ENCODE measurements at places on chromosomes 4 and X. TPM values are rescaled to one million over a fixed set of nuclear protein-coding genes. Genes with fewer than 3 reads are reported as not detected.
A peak's percentile ranks its signal among the peaks of the same experiment; 100 is the strongest.

Gene CSAG3
- not detected for polyA plus RNA-seq

Gene CXCL6
- not detected for polyA plus RNA-seq

Gene ATRX
- polyA plus RNA-seq, result 8.6 TPM

Gene AADAT
- not detected for polyA plus RNA-seq

Gene TMEM154
- polyA plus RNA-seq, result 117 TPM

Gene TLR2
- polyA plus RNA-seq, result 162 TPM

DNA sequence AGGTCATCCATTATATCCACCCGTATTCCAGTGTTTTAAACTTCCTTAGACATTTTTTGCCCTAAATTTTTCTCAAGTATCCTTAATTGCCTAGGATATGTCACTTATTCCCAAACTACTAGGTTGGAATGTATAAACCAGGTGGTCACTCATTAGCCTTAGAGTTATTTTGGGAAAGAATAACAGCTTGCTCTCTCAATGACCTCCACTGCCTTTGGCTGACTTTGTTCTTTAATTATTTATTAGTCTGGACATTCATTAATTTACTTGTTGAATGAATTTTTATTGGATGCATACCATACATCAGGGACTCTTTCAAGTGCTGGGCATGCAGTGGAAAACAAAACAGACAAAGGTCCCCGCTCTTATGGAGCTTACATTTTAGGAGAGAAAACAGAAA is 609.3 kb upstream of the IGFBP7 start:
- no peaks in the 10 kb centered on the region for H3K27me3 ChIP-seq
- DNase-seq, result no peak
- H3K4me1 ChIP-seq, result no peaks in the 10 kb centered on the region
- H3K4me3 ChIP-seq, result no peak overlapping the region
- H3K27ac ChIP-seq, result no peak overlapping the region

DNA sequence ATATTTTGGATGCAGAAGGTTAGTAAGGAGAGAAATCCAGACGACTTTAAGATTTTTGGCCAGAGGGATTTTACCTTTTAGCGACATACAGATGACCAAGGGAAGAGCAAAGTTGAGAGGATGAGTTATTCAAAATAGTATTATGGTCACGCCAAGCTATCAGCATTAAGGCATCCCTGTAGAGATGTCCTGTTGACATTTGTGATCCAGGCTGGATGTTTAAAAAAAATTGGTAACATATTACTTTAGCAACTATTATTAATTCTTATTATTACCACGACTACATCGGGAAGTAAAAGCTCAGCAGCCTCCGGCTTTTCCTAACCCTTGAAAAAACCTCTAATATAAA is 562 bp upstream of the OSTC start:
- peaks cover 18% of the 10 kb centered on the region for H3K4me1 ChIP-seq
- DNase-seq, result no peak
- H3K27me3 ChIP-seq, result no peaks in the 10 kb centered on the region
- peaks cover 7% of the 10 kb centered on the region for H3K36me3 ChIP-seq
- peak overlapping the region; percentile 36 for H3K4me3 ChIP-seq
- peak overlapping the region; percentile 94 for H3K27ac ChIP-seq

- H3K27ac ChIP-seq, result no peak overlapping the region
- H3K4me1 ChIP-seq, result no peaks in the 10 kb centered on the region
- no peaks in the 10 kb centered on the region for H3K36me3 ChIP-seq
- H3K27me3 ChIP-seq, result no peaks in the 10 kb centered on the region
- no peak for DNase-seq
These were observed 61.0 kb downstream of the SEPSECS start for GRCh38 chr4:25098964-25099891.

- no peaks in the 10 kb centered on the region for H3K36me3 ChIP-seq
- H3K4me3 ChIP-seq, result peak overlapping the region; percentile 93
- H3K27ac ChIP-seq, result no peak overlapping the region
- DNase-seq, result no peak
These were observed 1.3 kb upstream of the ZNF141 start for GRCh38 chr4:336099-336892.

DNA sequence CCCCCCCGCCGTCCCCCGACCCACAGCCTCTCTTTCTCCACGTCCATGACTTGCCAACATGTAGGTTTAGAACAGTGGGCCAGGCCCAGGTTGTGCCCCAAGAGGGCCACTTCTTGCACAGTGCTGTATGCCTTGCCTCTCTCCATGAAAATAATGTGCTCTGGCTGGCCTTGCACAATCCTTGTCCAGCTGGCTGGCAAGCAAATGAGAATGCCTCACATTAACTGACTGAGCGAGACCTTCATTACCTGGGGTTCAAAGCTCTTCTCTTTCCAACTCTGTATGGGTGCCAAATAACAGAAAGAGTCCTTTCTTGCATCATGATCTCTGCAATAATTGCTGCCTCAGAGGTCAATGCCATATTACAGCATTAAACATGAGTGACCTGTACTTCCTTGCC is 416.6 kb downstream of the FGF13 start:
- no peaks in the 10 kb centered on the region for H3K4me1 ChIP-seq
- H3K36me3 ChIP-seq, result no peaks in the 10 kb centered on the region
- no peak overlapping the region for H3K27ac ChIP-seq
- no peak overlapping the region for H3K4me3 ChIP-seq
- DNase-seq, result no peak

DNA sequence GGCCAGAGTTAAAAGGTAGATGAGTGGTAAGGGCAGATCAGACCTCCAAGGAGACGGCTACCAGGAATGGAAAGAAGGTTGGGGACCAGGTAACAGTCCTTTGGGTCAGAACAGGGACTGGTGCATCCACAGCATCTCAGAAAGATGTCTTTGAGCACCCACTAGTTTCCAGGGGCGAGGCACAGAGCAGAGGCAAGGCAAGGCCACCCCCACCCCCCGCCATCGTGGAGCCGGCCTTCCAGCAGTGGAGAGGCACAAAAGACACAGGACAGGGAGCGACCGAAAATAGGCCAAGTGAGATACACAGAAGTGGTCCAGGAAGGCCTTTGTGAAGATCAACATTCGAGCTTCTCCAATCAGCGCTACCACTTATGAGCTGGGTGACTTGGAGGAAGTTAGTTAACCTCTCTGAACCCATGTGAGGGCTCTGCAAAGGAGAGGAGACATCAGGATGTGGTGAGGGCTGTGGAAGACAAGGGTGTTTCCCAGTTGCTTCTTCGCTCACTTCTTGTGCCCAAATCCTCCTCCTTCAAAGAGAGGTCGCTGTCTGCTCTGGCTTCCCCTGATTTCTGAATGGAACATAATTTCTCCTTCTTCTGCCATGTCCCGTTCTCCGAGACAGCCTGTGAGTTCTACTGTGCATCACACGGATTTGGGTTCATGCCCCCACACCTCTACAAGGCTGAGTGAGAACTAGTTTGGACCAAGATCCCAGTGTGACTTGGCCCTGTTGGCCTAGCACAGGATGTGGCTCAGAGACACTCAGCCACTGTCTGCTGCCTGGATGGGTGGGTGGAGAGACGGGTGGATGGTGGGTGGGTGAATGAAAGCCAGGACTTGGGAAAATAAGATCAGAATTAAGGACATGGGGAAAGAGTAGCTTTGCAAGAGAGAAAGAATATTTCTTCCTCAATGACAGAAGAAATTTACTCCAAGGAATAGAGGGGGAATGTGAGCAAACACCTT is 16.7 kb upstream of the MSX1 start:
- H3K27me3 ChIP-seq, result no peaks in the 10 kb centered on the region
- no peaks in the 10 kb centered on the region for H3K36me3 ChIP-seq
- no peaks in the 10 kb centered on the region for H3K4me1 ChIP-seq
- no peak overlapping the region for H3K4me3 ChIP-seq

DNA sequence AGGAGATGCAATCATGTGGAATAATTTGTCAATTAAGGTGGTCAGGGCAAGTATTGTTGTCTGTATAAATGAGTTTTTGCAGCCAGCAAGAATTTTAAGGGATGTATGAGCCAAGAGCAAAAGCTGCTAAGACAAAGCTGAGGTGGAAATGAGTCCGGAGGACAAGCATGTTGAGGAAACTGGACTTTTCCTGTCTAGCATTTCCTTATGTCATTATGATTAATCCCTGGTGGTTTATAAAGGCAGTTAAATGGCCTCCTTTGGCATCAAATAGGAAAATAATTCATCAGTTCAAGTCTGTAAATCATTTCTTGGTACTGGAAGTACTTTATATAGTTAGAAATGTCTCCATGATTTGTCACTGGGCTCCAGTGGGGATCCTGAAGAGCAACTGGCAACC is 61.6 kb upstream of the TEX13A start:
- DNase-seq, result no peak
- no peaks in the 10 kb centered on the region for H3K36me3 ChIP-seq
- no peak overlapping the region for H3K4me3 ChIP-seq

GRCh38 chrX:24276015-24276414 is 37.9 kb downstream of the SUPT20HL2 start:
- H3K4me1 ChIP-seq, result no peaks in the 10 kb centered on the region
- DNase-seq, result peak; percentile 7
- no peak overlapping the region for H3K27ac ChIP-seq
- no peak overlapping the region for H3K4me3 ChIP-seq
- H3K27me3 ChIP-seq, result no peaks in the 10 kb centered on the region
- no peaks in the 10 kb centered on the region for H3K36me3 ChIP-seq

- no peak for DNase-seq
- H3K4me1 ChIP-seq, result no peaks in the 10 kb centered on the region
- H3K27me3 ChIP-seq, result no peaks in the 10 kb centered on the region
- no peak overlapping the region for H3K27ac ChIP-seq
These were observed 185.9 kb downstream of the SHROOM3 start for GRCh38 chr4:76620723-76621468.

DNA sequence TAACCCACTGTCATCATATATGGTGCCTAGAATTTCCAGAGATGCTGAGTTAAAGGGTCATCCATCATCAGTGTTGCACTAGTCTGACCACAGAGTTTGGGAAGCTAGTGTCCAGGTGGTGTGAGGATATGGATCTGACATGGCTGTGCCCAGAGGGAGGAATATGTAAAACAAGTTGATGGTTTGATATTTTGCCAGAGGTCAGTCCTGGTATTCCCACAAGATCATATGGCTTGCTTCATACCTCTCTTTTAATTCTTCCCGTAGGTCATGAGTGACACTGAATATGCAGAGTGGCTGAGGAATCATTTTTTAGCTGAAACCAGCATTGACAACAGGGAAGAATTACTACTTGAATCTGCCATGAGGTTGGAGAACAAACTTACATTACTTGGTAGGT is 75.6 kb downstream of the ATP10D start:
- no peaks in the 10 kb centered on the region for H3K27me3 ChIP-seq
- DNase-seq, result no peak
- H3K27ac ChIP-seq, result no peak overlapping the region
- H3K4me1 ChIP-seq, result no peaks in the 10 kb centered on the region
- H3K36me3 ChIP-seq, result peaks cover 28% of the 10 kb centered on the region
- H3K4me3 ChIP-seq, result no peak overlapping the region

- H3K4me1 ChIP-seq, result peaks cover 28% of the 10 kb centered on the region
- no peaks in the 10 kb centered on the region for H3K27me3 ChIP-seq
- H3K36me3 ChIP-seq, result no peaks in the 10 kb centered on the region
- H3K4me3 ChIP-seq, result peak overlapping the region; percentile 89
These were observed 825 bp upstream of the RASGEF1B start for GRCh38 chr4:81472281-81473182.

DNA sequence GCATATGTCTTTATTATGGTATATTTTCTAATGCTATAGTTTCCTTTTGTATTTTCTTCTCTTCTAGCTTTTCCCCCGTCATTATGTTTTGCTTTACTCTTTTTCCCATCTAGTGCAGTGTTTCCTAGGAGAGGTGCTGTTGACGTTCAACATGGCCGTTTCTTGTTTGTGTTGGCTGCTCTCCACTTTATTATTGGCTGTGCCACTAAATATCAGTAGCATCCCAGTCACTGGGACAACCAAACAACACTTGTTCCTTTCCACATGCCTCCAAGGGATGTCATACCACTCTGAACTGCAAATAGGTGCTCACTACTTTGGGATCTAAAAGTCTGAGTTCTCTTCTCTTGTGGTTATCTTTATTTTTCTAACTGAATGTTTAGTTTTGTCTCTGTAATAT is 26.5 kb downstream of the GBA3 start:
- H3K4me3 ChIP-seq, result no peak overlapping the region
- H3K27me3 ChIP-seq, result no peaks in the 10 kb centered on the region
- DNase-seq, result no peak
- no peaks in the 10 kb centered on the region for H3K4me1 ChIP-seq
- no peak overlapping the region for H3K27ac ChIP-seq

All from CD14-positive monocyte (primary cell).